A172 (cell line): ENCODE measurements at places on chromosomes 3 and 15.

GRCh38 chr3:123637131-123637530 is 52.3 kb upstream of the HACD2 start:
- no peak for DNase-seq

GRCh38 chr3:142850395-142851023 is 38.4 kb downstream of the PCOLCE2 start:
- DNase-seq, result peak; percentile 92

DNA sequence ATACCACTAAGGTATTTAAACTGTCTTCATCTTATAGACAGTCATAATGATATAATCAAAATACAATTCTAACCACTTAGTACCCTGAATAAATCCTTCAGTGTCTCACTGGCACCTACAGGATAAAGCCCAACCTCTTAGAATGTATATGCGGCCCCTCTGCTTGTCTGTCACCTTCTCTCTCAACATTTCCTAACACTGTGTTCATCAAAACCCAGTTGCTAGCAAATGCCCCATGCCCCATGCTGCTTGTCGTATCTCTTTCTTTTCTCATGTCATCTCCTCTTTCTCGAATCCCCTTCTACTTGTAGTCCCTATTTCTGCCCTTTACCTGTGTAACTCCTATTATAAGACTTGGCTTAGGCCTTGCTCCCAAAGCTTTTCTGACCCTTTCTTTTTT is 24.6 kb upstream of the PLSCR4 start:
- DNase-seq, result no peak

DNA sequence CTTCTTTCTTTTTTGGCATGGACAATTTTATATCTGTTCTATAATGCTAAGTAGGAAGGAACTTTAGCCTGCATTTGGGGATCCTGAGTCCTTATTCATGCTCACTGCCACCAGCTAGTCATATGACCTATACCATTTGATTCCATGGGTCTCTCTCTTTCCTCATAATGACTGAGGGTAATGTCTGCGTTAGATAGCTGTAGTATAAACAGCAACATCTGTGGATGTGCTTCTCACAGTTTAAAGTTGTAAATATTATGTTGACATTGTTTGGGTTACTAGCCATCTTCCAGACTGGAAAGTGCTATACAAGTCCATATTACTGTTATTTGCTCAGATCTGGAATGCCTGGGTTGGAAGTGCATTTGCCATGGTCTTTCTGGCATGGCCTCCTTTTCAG is 274.9 kb upstream of the SEMA6D start:
- no peak for DNase-seq

GRCh38 chr3:179672918-179673317 is 20.1 kb downstream of the USP13 start:
- no peak for DNase-seq

- DNase-seq, result peak; percentile 93
These were observed 681.6 kb upstream of the ARPP21 start for GRCh38 chr3:34957677-34958076.

- no peak for DNase-seq
These were observed 14.7 kb downstream of the MESD start for GRCh38 chr15:80974914-80975313.

GRCh38 chr3:113295463-113295862 is 84.1 kb downstream of the BOC start:
- DNase-seq, result no peak

- DNase-seq, result no peak
These were observed 6.9 kb downstream of the XXYLT1 start for GRCh38 chr3:195263925-195264600.

DNA sequence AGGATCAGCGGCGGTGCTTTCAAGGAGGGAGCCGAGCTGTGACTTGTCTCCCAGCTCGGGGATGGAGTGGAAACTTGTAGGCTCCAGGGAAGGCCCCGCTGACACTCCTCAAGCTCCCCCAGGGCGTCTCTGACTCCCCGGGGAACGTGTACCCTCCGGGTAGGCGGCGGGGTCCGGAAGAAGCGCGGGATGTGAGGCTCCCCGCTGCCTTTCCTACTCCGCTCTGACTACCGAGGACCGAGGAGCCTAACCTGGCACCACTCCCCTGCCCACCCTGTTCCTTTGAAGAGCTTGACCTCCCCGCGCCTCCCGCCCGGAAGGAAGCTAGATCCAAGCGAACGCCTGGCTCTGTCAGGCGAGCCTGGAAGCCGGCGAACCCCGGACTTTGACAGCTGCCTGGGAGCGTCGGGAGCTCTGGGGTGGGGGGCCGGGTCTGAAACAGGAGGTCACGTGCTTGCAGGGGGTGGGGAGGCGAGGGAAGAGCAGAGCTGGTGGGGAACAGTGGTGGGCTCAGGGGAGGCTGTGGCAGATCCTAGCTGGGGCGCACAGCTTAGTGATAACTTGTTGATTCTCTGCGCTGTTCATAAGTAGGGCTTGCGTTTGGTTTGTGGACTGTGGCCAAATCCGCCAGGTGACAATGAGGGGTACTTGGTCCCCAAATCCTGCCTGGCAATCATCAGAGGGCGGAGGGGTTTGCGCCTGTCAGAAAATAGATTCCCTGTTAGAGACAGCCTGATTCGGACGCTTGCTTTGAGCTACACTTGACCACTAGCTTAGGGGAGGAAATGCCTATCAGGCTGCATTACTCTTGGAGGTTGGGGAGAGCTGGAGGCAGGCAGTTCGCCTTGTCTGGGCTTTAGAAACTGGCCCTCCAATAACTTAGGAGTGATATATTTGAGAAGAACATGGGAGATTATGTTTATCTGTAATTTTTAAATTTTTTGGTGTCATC is 1.2 kb downstream of the CLSTN2 start:
- DNase-seq, result peak; percentile 14

DNA sequence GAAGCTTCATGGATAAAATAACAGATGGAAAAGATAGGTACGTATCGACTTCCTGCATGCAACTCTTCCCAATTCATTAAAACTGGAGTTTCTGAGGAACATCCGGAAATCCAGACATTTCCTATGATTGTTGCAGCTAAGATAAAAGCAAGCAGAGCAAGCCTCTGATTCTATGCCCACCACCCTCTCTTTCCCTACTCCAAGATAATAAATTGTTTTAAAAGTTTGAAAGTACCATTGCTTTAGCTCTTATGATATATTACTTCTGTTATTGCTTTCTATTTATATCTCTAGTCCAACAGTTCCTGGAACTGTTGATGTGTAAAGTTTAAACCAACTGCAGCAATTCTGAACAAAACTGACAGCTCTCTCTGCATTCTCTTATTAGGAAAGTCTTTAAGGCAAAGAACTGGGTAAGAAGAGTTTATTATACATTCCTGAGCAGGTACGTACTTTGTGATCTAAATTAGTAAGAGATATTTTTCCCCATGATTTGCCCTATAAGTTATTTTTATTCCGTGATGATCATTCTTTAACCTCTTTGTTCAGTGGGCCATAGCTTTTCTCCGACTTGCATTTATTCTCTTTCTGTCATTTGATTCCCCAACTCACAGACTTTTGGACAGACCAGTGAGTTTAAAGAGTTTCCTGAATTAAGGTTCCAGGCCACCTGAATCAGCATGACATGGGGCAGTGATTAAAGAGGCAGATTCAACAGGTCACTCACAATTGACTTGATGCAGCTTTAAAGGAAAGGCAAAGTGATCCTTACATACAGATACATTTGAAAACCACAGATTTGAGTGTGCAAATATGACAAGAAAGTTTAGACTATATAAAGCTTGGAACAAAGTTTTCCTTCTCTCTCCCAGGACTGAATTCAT is 94.2 kb upstream of the THRB start:
- no peak for DNase-seq

GRCh38 chr3:52697632-52697965 is 8.0 kb downstream of the GLT8D1 start:
- no peak for DNase-seq

- peak; percentile 100 for DNase-seq
These were observed 6.5 kb upstream of the TNK2 start for GRCh38 chr3:195914648-195915473.

DNA sequence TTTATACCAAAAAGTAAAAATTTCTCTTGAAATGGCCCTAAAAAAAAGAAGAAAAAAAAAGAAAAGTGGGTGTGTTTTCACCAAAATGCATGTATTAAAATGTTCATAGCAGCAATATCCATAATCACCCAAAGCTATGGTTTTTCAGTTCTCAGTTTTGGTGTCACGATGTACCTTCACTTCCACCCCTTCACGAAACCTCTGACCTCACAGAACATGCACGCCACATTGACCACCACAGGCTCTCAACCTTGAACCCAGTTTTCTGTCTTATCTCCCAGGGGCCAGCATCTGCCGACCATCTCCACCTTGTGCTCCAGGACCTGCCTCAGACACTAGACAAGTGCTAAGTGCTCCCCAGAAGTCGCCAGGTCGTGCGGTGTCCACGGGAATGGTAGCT is 30.4 kb downstream of the COLQ start:
- DNase-seq, result no peak

GRCh38 chr15:93174836-93175235 is 85.8 kb upstream of the RGMA start:
- no peak for DNase-seq

DNA sequence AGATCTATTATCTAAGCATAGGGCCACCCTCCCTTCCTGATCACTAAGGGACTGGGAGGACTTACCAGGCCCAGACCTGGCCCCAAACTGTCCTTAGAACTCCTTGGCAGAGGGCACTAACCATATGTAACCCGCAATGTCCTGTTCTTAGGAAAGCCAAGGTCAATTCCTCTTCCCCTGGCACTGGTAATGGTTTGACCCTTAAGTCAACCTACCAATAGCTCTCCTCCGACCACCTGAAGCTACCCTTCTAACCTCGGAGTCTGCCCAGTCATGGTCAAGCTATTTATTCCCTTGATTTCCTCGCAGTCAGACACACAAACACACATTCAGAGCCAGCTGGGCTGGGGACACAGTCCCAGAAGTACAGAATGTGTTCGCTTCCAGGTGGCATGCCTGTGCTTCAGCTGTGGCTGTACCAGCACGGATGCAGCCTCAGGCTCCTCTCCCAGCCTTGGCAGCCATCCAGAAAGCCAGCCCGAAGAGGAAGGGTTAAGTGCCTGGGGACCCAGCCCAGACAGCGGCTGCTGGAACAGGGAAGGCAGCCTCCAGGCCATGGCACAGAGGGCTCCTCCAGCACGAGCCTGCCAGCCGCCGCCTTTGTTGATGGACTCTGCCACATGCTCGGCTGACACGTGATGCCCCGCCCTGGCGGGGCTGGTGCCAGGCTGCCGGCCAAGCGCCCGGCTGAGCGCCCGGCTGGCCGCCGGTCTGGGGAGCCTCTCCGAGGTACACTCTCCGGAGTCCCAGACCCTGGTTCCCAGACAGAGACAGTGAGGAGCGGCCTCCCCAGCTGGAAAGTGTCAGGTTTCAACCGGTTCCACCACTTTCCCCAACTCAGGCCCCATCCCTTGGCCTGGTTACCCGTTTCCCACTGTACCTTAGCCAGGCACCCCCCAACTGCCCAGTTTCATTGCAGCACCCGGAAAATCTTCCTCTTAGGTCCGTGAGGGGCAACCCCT is 5.5 kb downstream of the BMF start:
- peak; percentile 55 for DNase-seq

DNA sequence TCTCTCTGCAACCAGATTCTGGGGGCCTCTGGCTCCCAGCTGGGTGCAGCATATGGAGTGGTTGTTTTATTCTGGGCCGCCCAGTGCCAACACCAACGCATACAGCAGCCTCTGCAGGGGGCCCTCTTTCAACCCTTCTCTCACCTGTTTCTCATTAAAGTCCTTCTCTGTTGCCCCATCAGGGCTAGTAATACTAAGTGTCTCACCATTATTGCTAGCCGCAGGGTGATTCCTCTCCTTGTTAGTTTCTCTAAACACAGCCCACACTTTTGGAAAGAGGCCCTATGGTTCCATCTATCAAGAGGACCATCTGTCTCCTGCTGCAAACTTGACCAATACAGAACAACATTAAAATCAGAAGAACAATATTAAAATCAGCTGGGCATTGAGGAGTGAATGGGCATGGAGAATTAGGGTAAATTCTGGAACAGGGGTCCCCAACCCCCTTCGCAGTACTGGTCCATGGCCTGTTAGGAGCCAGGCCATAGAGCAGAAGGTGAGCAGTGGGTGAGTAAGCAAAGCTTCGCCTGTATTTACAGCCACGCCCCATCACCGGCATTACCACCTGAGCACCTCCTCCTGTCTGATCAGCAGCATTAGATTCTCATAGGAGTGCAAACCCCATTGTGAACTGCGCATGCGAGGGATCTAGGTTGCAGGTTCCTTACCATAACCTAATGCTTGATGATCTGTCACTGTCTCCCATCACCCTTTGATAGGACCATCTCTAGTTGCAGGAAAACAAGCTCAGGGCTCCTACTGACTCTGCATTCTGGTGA is 36.5 kb downstream of the ALS2CL start:
- DNase-seq, result no peak

DNA sequence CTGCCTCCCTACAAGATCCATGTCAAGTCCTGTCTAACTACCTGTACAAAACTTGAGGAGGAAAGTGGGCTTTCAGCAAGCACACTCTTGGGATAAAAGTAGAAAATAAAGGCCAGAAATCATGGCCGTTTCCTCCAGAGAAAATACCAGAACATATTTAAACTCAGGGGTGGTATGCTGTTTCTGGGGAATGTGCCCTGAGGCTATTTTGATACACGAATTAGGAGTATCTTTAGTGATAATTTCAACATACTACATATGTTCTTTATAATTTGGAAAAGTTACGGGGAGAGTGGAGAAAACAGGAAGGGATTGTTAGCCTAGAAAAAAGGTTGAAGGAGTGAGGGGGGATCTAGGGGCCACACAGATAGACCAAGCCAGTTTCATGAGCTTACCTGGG is 18.7 kb upstream of the PDCD6IP start:
- no peak for DNase-seq

DNA sequence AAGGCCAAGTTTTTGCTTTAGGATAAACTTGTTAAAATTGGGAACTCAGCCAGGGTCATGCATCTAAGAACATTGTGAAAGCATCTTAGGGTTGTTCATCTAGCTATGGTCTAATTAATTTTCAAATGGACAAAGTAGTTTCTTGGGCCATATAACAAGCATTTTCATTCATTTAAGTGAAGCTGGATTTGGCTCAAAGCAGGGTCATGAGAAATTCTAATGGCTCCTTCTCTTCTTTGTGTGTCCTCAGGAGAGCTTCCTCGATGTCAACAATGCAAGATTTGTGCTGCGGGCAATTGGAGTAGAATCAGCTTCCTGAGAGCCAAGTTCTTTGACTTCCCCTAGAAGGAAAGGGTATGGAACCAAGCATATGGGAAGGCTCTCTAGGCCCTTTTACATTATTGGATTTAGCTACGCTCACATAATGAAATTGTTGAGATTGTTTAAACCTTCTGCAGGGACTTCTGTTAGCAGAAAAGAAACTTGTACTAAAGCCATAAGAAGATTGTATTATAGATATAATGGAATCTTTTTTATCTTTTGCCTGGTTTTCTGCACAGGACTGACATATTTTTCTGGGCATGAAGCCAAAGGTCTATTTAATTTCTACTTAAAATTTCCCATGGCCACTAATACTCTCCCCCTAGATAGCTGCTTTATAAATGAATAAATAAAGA is 1.8 kb upstream of the SAMMSON start:
- DNase-seq, result no peak
